GM12878 (cell line): ENCODE measurements at places on chromosomes 5 and 9.

DNA sequence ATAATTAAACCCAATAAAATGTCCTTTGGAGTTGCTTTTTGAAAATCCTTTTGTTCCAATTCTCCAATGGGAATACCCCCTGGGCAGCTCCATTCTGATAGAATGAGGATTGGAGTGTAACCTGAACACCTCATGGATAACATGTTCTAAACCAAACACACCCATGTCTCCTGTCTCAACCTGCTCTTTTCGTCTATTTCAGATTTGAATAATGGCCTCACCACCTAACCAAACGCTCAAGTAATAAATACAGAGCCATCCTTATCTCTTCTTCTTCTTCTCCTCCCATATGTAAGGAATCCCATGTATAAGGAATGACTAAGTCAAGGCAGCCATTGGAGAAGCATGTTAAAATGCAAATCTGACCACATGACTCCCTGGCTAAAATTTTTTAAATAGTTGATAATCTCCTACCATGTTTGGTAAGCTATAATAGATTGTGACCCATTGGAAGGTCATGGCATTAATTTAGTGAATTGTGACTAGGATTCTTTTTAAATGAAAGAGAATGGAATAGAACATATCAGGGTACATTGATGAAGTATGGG lies 26.0 kb downstream of the ELL2 start:
- DNase-seq, result no peak

GRCh38 chr5:10746711-10747110 lies 14.3 kb downstream of the DAP start:
- DNase-seq, result no peak

- DNase-seq, result no peak
These were observed 10.1 kb downstream of the RBM22 start for GRCh38 chr5:150690760-150691159.

DNA sequence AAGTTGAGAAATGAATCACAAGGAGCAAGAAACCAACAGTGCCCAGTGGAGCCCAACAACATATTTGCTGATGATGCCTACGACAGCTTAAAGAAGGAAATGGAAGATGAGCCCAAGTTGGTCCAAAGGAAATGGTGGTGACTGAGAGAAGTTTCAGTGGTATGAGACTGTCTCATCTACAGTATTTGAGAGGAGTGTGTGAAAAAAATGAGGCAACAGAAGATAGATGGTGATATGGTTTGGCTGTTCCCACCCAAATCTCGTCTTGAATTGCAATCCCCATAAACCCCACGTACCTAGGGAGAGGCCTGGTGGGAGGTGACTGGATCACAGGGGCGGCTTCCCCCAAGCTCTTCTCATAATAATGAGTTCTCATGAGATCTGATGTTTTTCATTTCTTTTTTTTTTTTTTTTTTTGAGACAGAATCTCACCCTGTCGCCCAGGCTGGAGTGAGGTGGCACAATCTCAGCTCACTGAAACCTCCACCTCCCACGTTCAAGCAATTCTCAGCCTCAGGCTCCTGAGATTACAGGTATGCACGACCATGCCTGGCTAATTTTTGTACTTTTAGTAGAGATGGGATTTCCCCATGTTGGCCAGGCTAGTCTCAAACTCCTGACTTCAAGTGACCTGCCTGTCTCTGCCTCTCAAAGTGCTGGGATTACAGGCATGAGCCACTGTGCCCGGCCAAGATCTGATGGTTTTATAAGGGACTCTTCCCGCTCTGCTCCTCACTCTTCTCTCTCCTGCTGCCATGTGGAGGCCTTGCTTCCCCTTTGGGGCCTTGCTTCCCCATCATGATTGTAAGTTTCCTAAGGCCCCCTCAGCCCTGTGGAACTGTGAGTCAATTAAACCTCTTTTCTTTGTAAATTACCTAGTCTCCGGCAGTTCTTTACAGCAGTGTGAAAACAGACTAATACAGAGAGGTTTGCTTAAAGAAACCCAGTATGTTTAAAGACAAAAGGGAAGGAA lies 30.2 kb downstream of the EFCAB9 start:
- peak; percentile 95 for DNase-seq

DNA sequence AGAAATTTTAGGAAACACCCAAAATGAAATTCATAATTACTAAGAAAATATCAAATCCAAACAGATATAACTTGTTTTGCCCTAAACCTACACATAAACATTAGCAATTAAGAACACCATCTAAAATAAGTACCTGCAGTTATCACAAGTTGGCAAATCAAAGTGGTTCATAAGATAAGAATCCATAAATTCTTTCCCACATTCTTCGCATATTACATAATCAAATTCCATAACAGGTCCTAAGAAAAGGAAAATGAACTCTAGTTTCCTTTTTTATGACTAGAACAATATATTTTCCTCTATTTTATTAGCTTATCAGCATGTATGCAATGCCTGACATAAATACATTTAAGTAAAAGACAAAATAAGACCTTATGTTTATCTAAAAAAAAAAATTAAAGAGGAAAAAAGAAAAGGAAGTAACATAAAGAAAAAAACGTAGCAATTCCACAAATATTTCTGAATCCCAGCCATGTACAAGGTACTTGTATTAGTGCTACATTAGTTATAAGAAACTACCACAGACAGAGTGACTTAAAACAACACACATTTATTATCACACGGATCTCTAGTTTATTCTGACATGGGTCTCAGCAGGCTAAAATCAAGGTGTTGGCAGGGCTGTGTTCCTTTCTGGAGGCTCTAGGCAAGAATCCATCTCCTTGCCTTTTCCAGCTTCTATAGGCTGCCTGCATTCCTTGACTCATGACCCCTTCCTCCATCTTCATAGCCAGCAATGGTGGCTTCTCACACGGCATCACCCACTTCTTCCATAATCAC lies 7.5 kb downstream of the XPA start:
- DNase-seq, result no peak

GRCh38 chr5:39501397-39501796 lies 76.6 kb upstream of the DAB2 start:
- DNase-seq, result no peak

DNA sequence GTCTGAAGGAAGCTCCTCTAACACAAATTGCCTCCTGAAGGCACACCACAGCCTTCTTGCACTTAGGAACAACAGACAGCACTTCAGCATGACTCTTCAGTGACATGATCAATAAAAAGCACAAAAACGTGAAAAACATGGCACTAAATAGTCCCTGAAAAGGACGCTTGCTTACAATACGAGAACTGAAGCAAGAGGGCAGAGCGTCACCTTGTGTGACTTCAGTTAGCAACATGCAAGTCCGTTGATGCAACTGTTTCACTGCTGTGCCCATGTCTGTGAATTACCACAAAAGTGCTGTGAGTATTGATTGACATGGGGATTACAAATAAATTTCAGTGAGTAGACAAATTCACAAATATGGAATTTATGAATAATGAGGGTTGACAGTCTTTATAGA lies 219.9 kb upstream of the GAS1 start:
- no peak for DNase-seq

DNA sequence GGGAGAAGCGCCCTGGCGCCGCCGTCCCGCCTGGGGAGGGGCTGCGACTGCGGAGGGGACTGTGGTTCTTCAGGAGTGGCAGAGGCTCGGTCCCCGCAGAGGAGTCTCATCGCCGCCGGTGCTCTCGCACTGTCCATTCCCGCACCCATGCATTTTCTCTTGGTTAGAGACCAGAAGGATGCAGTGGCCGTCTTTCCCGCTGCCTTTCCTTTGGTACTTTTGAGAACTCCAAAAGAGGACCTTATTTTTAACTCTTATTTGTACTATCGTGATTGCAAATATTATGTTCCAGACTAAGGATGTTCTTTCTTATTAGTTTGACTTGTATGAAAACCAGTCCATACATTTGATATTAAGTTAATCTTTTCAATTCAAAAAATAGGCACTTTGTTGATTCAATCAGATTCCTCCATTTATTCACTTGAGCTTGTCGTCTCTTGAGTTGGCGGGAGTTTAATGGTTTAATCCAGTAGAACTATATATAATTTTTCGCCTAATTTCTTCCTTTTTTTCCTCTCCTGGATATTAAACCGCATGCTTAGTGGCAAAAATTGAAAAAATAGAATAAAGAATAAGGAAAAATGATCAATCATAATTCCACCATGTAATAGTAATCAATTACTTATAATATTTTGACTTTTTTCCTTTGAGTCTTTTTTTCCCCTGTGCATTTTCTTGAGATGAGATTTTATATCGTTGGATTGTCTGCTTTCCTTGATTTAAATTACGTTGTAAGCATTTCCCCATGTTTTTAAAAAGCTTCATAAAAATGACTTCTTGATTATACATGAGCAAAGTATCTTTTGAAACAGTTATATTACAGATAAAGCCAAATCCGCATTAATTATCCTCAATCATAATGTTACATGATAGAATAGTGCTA lies 861 bp downstream of the ZFYVE16 start:
- DNase-seq, result no peak

DNA sequence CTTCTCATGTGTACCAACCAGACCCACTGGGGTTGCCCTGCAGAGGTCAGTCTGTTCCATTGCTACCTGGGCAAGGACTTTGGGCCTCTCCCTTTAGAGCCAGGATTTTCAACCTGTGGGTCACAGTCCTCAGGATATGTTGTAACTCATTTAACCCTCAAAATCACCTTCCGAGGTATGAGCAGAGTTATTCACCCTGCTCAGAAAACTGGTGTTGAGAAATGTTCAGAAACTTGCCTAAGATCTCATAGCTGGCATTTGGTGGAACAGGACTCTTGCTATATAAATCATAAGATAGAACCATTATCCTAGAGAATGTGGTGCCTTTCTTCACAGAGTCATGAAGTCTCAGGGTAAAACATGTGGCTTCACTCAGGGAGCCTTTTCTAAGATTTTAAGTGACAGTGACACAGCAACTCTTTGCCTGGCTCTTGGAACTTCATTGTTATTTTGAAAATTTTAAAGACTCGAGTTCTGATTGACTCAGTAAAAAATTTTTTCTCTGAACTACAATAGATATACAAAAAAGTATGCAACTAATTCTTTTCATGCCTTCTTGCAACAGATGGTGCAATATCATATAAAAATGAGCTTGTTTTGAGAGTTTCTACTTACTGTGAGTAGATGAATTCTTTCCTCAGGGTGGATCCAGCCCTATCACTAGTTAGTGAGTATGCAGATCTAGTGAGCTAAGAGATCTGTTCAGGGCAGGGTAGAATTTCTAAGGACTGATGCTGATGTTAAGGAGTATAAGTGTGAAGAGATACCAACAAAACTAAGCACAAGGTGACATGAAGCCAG lies 29.5 kb downstream of the CAST start:
- no peak for DNase-seq

- DNase-seq, result no peak
These were observed 102.5 kb upstream of the SH3GL2 start for GRCh38 chr9:17476401-17476800.

DNA sequence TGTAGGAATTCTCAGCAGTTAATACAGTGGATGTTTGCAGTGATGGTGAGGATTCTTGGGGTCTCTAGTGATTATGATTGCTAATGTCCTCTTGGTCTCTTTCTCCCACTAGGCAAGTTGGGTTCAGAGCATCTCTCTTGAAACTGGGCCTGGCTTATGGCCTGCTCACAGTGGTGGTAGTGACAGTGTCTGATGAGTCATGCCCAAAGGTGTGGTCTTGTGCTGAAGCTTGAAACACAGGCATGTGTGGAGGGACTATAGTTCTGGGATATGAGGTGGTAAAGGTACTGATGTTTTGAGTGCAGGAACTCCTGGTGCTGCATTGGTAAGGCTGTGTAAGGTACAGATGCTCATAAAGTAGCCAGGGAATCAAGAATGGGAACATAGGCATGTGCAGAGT lies 231.1 kb downstream of the FAM170A start:
- DNase-seq, result no peak

DNA sequence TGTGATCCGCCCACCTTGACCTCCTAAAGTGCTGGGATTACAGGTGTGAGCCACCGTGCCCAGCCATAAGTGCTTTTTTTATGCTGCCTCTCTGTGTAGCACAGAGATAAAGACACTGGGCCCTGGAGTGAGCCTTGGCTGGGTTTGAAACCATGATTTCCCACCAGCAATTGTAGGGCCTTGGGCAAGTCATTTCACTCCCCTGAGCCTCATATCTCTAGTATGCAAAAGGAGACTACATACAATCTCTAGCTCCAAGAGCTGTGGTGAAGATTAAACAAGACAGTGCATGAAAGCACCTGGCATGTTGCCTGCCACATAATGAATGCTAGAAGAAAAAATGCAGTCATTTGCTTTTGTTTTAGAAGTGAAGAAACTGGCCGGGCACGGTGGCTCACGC lies 3.9 kb downstream of the FABP6 start:
- DNase-seq, result peak; percentile 53

- no peak for DNase-seq
These were observed 8.1 kb downstream of the FOXE1 start for GRCh38 chr9:97861148-97861475.

- DNase-seq, result no peak
These were observed 286.3 kb upstream of the EFNA5 start for GRCh38 chr5:107957051-107957450.

GRCh38 chr5:16057277-16057676 lies 122.3 kb downstream of the MARCHF11 start:
- no peak for DNase-seq

- DNase-seq, result no peak
These were observed 1.5 kb downstream of the EGFL7 start for GRCh38 chr9:136664000-136664915.

DNA sequence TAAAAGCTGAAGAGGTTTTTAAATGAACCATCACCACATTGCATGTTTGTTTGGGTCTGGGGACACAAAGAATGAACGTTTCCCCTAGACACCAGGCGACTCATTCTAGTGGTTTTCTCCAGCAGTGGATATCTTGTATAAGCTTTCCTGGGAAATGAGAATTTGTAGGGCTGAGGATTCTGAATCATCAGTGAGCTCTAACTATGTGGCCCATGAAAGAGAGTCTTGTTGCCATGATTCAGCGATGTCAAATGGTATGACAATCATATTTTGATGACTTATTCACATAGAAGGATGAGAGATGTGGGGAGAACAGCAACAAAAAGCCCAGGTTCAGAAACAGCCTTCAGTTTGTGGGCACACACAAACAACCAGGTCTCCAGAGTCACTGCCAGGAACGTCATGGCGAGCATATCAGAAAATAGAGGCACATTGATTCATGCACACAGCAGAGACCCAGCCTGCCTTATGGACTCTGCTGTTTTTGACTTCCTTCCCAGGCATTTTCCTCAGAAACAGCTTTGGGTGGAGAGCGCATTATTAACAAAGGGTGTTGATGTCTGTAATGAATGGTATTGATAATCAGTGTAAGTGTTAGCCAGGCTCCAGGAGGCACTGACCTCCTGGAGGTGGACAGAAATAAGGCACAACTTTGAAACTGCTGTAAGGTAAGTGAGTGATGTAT lies 13.3 kb downstream of the ZNF474 start:
- no peak for DNase-seq

- no peak for DNase-seq
These were observed 110.2 kb upstream of the DAPK1 start for GRCh38 chr9:87387351-87388011.
